ENCODE measurements at places on chromosomes 5 and 9. TPM values are rescaled to one million over a fixed set of nuclear protein-coding genes. Genes with fewer than 3 reads are reported as not detected.

The DUSP1 gene
- total RNA-seq = 74.6 TPM

- DNase-seq = no peak
These were observed 97.7 kb upstream of the PRRC1 start for GRCh38 chr5:127419683-127420257.

- DNase-seq = no peak
These were observed 201.2 kb downstream of the ADCY2 start for GRCh38 chr5:7597059-7597642.

DNA sequence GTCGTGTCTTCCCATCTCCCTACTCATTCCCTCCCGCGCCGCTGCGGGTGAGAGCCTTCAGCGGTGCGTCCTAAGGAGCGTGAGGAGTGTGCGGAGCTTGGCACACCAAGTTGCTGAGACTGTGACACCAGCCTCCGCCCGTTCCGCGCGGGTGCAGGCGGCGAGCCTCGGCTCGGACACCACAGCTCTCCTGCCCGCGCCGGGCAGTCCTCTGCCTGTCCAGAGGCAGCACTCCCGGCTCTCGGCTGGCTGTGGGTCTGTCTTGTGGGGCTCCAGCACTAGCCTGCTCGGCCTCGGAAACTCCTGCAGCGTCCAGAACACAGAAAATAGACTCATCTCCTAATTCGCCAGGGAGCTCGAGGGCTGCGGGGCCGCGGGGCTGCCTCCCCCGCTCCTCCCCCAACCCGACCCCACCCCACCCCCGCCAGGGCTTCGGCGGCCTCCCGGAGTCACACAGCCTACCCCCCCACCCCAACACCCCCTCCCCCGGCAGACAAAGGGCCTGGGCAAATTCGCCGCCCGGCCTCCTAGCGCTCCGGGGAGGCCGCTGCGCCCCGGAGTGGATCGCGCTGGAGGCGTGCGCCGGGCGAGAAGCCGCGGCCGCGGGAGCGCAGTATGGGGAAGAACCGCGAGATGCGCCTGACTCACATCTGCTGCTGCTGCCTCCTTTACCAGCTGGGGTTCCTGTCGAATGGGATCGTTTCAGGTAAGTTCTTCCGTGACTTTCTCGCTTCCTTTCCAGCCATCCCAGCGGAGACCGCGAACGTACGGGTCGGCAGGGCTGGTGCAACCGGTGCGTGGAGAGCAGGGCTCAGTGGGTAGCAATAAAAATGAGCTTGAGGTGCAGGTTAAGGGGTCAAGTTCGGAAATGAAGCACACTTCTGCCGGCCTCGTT is at the start of gene ADAMTS19:
ADAMTS19 (plus strand) TSS at position 522 of the 895 bp plus-strand sequence; CDS start at position 616, 94 bp downstream.
- DNase-seq = peak; percentile 97

DNA sequence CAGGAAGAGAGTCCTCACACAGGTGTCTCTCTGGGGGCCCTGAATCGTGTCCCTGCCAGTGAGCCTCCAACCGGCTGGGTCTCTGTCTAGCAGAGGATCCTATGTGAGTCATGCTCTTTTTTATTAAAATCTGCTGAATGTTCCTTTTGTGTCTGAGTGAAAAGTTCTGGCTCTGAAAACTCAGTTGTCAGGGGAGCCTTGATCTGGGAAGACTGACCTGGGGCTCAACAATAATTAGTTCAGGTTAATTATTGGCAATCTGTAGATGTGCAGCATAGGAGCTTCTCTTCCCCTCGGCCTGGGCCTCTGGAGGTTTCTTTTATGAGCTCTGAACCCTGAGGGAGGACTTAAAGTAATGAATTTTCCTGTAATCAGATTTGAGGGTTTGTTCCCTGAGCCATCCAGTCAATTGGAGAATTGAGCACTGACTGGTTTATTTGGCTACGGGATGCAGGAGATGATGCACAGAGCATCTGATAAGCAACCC is 45.2 kb downstream of the ALG2 start:
- DNase-seq = no peak

GRCh38 chr5:176779537-176779936 is 30.8 kb upstream of the UNC5A start:
- peak; percentile 50 for DNase-seq

The LPAR1 gene
- total RNA-seq = 119 TPM

GRCh38 chr5:74130155-74130897 is 504.3 kb downstream of the ARHGEF28 start:
- no peak for DNase-seq

The PCDHB7 gene
- 2.2 TPM for total RNA-seq

The IPPK gene
- 9.4 TPM for total RNA-seq

The PCDHB1 gene
- total RNA-seq = not detected

GRCh38 chr9:118618084-118618483 is 751.2 kb downstream of the BRINP1 start:
- no peak for DNase-seq

The CDC20B gene
- total RNA-seq = not detected

DNA sequence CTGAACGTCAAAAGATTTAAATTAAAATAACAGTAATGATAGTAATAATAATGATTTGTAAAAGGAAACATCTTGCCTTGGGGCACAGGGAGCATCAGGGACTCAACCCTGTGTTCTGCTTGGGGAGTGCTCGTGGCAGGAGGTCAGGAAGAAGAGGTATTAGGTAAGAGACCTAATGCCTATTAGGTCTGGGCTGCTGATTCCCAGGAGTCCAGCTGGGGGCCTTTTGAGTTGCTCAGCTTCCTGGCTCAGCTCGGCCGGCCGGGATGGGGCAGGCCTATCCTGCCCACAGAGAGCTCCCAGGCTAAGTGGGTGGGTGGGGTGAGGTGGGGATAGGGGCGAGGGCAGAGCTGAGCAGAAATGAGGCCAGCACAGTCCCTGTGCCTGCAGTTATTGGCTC is 17.5 kb downstream of the LMX1B start:
- no peak for DNase-seq

GRCh38 chr5:179336871-179337795 is 8.1 kb downstream of the ADAMTS2 start:
- DNase-seq = no peak

The FGF1 gene
- total RNA-seq = 2.9 TPM

GRCh38 chr9:12778389-12778788 is 3.6 kb downstream of the LURAP1L start:
- DNase-seq = no peak

GRCh38 chr5:95543017-95543705 is 11.6 kb downstream of the SKIC3 start:
- DNase-seq = no peak

DNA sequence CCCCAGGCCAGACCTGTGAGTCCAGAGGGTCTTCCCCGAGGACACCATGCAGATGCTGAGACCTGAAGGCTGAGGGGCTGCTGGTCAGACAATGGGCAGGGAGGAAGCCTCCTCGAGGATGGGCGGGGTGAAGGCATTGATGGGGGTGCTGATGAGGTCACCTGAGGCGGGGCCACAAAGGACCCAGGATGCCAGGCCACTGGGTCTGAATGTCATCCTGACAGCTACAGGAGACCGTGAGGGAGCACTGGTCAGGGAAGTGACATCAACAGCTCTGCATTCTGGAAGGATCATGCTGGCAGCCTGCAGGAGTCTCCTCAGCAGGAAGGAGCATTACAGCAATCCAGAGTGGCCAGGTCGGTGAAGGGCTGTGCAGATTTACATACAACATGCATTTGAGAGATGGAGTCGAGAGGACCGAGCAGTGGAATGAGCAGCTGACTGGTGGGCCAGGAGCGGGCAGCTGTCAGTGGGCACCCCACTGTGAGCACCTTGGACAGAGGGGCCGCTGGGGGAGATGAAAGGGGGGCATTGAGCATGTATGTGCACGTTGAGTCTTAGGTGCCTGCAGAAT is 77.7 kb upstream of the ADAMTS2 start:
- DNase-seq = peak; percentile 79

The LCN10 gene
- not detected for total RNA-seq

GRCh38 chr5:143824851-143825720 is 13.1 kb downstream of the HMHB1 start:
- DNase-seq = peak; percentile 46

The FAM174A gene
- total RNA-seq = 16.5 TPM

The TNC gene
- total RNA-seq = 611 TPM

DNA sequence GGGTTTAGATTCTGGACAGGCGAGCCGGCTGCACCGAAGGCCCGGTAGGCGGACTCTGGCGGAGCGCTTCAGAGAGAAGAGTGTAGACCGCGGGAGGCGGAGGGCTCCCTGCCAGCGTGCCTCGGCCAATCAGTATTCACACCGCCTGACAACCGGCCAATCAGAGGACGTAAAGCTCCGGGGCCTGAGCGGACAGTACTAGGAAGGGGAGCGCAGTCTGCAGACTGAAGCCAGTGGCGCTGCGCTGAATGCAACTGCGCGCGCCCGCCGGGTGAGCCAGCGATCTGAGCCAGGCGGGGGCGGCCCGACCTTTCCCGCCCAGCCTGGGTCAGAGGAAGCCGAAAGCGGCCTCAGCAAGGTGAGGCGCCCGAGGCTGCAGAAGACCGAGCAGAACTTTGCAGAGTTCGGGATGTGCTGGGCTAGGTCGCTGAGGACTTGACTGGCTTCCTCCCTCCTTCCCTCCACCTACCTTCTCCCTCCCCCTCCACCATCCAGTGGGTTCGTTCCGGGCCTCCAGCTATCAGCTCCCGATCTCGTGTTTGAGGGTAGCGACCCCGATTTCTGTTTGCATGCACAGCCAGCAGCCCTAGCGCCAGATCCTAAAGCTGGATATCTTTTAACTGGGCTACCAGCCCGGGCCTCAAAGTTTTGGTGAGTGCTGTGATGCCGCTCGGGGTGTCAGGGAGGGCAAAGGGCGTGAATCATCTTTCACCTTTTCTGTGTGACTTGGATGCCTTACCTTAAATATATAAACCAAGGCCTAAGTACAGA is at the start of gene DMRT2:
DMRT2 (plus strand) TSS at position 233 of the 771 bp plus-strand sequence. CDS start 1,257 bp downstream, outside the sequence.
- DNase-seq = peak; percentile 91

- DNase-seq = no peak
These were observed 165.0 kb upstream of the FBXL17 start for GRCh38 chr5:108546939-108547338.

DNA sequence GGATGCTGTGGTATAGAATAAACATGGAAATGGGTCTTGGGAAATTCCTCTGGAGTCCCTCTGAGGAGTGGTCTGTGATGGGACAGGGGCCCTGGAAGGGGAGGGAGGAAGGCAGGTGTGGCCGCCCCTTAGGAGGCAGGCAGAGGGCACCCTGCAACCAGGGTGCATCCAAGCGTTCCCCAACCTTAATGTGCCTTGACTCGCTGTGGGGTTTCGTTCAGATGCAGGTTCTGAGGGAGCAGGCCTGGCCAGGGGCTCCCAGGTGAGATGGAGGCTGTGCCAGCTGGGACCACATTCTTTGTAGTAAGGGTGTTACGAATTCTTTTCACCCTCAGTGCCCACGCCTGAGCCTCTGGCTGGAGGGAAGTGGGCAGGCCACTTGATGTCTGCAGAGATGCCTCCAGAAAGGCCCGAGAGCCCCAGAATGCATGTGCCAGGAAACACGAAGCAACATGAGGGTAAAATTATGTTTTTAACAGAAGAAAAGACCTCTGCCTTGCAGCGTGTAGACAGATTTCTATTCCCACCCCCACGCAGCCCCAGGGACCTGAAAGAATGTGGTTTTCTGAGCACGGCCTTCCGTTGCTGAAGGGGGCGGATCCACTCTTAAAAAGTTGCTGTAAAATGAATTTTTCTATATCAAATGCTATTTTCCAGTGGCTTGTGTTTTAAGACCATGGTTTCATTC is 150.4 kb upstream of the IER5L start:
- DNase-seq = peak; percentile 91

DNA sequence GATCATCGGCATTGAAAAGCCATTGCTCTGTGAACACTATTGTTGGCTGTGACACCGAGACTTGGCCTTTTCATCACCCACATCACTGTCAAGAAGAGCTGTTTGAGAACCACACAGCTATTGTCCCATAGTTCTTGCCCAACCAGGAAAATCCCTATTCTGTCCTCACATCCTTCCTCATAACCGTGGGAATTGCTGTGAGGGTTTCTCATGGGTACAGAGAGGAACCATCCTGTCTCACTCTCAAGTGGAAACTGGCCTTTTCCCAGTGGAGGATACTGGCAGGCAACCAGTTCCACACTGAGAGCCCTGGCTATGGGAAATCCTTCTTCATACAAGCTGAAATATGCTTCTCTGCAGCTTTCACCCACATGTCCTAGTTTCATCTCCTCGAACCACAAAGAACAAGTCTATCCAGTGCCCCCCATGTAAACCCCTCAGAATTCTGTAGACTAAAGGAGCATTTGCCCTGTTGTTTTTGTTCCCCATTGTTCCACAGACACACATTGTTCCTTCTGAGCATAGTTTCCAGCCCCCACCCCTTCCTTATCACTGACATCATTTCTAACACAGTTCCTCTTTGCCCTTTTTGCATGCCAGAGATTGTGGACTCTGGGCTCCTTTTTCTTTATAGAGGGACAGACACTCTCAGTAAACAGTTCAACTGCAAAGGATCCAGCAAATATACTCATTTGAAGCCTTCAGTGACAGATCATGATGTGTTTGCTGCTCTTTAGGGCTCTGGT is 57.8 kb upstream of the C5orf46 start:
- no peak for DNase-seq

GRCh38 chr9:133361507-133362092 is 5.2 kb downstream of the SURF2 start:
- DNase-seq = peak; percentile 47

Measured in osteoblast (primary cell).